ENCODE measurements at places on chromosomes 1 and 21.

DNA sequence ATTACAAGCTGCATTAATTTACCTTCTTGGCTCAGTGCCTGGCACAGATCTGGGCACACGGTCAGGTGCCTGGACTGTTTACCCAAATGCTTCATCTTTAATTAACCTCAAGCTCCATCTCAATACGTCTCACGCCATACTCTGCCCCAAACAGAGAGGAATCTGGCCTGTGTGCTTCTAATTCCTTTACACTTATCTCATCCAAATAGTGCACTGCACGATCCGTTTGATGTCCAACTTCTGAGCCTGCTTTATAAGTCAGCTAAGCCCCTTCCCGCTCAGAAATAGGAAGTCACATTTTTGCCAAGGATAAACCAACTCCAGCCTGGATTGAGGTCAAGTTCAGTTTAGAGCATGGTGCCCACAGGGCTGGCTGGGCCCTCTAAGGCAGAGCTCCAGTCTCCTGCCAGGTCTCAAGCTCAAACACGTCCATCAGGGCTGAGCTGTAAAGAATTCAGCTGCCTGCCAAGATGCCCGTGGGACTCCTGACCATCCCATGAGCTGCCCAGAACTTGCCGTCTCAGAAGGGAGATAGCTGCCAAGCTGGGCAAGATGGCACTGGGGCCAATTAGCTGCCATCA lies 233.5 kb downstream of the TRABD2B start:
- no peak for DNase-seq

DNA sequence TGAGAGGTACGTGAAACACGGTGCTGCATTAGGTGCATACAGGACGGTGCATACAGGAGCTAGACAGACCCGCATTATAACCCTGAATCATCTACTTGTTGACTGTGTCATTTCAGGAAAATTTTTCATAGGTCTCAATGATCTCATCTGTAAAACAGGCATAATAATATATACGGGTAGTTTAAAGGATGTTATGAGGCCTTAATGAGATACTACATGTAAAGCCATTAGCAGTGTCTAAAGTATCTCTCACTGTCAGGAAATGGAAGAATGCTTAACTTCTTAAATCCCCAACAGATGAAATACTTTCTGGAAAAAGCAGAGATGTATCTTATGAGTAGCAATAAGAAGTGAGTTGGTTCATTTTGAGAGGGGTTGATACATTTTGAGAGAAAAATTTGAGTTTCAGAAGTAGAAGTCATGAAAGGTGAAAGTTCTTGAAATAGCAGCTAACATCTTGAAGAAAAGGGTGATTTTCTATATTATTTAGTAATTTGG lies 669.6 kb downstream of the PTPRC start:
- DNase-seq, result no peak

- DNase-seq, result no peak
These were observed 138.3 kb downstream of the APP start for GRCh38 chr21:26032263-26032662.

GRCh38 chr1:117138106-117138505 lies 16.6 kb upstream of the TRIM45 start:
- no peak for DNase-seq

- DNase-seq, result no peak
These were observed 270.5 kb downstream of the BRINP2 start for GRCh38 chr1:177441281-177441680.
